ENCODE measurements at places on chromosomes 2 and 18.
A peak's percentile ranks its signal among the peaks of the same experiment; 100 is the strongest.

DNA sequence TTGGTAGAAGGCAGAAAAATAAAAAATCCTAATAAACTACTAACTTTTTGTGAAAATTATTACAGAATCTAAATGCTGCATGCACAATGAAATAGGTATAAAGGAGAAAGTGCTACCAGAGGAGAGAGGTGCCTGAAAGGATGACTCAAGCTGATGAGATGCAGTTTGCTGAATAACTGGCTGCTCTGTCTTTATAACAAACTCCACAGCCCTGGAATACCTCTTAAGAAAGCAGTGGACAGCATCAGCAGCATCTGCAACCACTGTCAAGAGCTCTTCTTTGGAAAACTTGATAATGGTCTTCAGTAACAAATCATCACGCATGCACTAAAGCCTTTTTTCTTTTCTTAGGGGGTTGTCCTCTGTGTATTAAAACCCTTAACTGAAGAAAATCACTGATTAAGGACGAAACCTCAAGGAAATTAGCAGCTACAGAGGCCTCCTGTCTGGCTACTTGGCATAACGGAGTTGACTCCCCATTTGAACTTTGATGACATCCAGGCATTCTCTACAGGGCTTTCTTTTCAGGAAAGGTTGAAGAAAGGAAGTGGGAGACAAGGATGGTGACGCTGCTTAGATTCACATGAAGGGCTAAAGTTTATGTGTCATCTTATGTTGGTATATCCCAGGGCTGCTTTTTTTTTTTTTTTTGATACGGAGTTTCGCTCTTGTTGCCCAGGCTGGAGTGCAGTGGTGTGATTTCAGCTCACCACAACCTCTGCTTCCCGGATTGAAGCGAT lies 28.8 kb downstream of the WDFY1 start:
- no peak for DNase-seq

- no peak for DNase-seq
Observed at GRCh38 chr2:32798829-32799228, 147.9 kb upstream of the LTBP1 start.

DNA sequence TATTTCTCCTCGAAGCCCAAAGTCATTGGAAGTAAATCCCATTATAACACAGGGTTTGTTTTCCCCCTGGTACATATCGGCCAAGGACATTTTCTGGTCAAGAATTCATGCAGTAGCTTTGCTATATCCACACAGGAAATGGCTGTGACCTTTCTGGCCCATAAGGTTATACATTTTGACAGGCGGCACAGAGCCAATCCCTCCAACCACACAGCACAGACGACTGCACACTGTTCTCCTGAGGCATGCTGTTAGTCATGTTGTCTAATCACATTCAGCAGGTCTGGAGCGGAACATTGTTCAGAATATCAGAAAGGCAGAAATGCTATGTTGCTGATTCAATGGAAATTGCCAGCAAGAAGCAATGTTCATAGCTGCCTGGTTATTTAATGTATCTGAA lies 742.3 kb upstream of the SLC8A1 start:
- DNase-seq, result no peak

DNA sequence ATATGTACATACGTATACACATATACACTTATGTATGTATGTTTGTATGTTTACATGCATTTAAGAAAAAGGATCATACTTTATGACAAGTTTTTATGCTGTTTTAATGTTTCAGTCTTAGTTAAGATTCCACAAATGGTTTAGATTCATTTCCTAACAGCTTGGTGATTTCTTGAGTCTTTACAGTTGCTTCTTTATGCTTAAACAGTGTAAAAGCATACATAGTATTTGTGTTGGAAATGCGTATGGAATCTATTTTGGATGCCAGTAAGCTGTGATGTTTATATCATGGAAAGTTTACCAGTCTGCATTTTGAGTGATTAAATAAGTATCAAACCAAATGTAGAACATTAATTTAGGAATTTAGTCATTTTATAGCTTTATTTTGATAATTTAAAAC lies 55.4 kb downstream of the AGFG1 start:
- no peak for DNase-seq

DNA sequence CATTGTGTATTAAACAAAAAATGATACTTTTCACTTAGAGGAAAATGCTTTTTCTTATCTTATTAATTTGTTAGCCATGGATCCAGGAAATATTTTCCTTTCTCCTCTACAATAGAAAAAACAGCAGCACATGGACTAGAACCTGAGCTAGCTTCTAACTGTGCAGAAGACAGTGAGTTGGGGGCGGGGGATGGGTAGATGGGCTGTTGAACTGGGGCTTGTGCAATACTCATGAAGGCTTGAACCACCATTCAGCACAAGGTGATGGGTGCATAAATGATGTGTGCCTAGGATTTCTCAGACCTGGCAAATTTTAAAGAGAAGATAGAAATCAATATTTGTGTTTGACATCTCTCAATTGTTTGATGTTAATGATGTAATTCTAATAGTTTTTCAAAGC lies 42.0 kb downstream of the COL5A2 start:
- no peak for DNase-seq

DNA sequence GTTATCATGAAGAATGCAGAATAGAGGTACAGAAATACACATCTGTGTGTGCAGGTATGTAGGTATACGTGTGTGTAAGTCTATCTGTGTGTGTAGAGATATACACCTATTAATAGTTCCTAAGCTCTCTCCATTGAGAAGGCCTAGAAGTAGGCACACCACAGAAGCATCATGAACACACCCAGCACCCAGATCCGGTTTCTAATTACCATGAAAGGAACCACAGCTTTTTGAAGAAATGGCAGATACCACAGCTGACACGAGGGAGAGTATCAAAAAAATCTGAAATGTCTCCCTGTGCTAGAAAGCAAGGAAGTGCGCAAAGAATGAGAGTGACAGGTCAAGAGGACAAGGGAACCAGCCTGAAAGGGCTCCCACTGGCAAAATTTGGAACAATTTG lies 27.7 kb upstream of the AP1S3 start:
- DNase-seq, result no peak

- DNase-seq, result no peak
Observed at GRCh38 chr18:74951165-74951760, 257.7 kb downstream of the PTGR3 start.

GRCh38 chr2:196242131-196242620 lies 70.8 kb upstream of the STK17B start:
- DNase-seq, result no peak

- DNase-seq, result no peak
Observed at GRCh38 chr2:10883066-10883465, 28.7 kb upstream of the KCNF1 start.

- DNase-seq, result no peak
Observed at GRCh38 chr2:56534321-56534720, 350.5 kb downstream of the CCDC85A start.

GRCh38 chr2:205717999-205718398 lies 35.7 kb downstream of the NRP2 start:
- DNase-seq, result no peak

GRCh38 chr18:29146068-29146467 lies 969.1 kb upstream of the CDH2 start:
- DNase-seq, result no peak

GRCh38 chr2:236877972-236878371 lies 207.7 kb upstream of the COPS8 start:
- DNase-seq, result no peak

DNA sequence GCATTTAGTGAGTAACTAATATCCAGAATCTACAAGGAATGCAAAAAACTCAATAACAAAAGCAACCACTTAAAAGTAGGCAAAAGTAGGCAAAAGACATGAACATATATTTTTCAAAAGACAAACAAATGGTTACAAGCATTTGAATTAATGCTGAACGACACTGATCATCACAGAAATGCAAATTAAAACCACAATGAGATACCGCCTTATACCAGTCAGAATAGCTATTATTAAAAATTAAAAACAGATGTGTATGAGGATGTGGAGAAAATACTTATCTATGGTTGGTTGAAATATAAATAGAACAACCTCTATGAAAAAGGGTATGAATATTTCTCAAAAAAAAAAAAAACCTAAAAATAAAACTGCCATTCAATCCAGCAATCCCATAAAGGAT lies 51.7 kb downstream of the SNTG2 start:
- DNase-seq, result no peak

DNA sequence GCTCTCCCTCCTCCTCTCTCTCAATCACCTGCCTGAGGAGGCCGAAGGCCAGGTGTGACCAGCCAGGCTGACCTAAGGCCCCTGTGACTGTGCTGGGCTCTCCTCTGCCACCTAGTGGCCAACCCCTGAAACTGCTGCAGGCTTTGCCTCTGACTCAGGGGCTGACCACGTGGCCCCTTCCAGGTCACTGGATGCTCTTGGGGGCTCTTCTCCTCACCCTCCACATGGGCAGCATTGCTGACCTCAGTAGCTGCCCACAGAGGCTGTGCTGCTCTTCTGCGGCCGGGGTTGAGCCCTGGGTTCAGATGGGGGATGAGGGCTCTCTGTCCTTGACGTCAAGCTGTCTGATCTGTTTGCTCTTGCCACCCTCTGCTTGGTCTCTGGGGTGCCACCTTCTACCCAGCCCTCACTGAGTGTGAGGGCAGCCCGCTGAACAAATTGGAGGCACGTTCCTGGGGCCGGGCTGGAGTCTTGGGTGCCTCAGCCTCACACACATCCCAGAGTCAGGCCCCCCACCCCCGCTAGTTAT lies 122.7 kb downstream of the TWIST2 start:
- DNase-seq, result peak; percentile 10

DNA sequence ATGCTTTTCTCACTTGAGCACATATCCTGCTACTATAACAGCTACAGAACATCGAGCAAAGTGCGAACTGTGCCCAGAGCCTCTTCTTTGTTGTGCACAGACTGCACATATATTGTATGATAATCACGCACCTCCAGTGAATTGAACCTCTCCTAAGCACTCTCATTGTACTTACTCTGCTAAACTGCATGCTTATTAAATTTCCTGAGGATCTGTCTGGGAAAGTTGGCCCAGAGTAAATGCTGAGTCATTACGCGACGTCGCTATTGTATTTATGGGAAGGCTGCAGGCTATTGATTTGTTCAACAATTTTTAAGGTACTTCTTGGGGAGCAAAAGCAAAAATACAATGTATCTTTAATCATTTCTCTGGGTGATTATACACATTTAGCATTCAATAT lies 399.6 kb upstream of the DSEL start:
- no peak for DNase-seq

DNA sequence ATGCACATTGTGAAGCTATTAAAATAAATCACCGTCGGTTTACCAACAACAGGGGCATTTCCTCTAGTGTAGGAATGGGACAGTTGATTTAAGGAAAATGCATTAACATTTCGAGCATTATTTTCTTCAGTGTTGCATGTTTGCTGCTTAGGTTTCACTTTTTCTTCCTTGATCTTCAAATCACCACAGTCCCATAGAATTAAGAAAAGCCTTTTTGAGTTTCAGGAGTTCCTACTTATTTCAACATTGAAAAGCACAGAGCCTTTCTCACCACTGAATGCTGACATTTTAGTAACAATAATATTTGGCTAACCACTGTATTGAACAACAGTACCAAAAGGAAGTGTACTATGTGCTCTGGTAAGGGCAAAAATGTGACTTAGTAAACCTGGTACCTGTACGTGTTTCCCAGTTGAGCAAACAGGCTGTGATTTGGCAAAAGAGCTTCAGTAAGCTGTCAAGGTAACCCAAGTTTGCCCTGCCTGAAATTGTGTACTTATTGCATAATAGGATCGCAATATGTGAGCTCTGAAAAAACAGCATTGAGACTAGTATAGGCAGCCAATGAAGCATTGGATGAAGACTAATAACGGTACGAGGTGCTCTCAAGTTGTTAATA lies 2.2 kb downstream of the LRRTM4 start:
- DNase-seq, result no peak

GRCh38 chr2:12008425-12009061 lies 262.1 kb downstream of the LPIN1 start:
- no peak for DNase-seq

GRCh38 chr2:45890819-45891218 lies 239.3 kb downstream of the PRKCE start:
- DNase-seq, result no peak

DNA sequence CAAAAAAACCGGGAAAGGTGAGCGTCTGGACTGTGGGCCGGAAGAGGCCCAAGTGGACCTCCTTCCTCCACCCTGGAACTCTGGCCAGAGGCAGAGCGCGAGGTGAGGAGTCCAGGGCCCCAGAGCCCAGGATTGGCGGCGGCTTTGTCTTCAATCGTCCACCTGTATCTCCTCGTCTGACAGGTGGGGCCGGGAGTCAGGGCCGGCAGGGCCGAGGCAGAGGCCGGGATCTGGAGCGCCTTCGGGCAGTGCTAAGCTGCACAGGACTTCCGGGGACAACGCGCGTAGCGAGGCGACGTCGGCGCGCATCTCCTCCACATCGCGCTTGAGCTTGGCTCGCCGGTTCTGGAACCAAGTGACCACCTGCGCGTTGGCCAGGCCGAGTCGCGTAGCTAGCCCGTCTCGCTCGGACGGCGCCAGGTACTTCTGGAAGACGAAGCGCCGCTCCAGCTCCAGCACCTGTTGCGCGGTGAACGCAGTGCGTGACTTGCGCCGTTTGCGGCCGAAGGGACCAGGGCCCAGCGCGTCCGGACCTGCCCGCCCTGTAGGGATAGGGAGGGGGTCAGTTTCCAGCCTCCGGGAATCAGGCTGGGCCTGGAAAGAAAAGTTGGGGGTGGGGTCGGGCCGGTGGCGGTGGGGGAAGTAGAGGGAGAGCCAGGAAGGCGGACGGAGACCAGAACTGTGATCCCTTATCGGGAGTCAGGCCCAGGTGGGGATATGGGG lies 1.5 kb downstream of the LBX2 start:
- no peak for DNase-seq

DNA sequence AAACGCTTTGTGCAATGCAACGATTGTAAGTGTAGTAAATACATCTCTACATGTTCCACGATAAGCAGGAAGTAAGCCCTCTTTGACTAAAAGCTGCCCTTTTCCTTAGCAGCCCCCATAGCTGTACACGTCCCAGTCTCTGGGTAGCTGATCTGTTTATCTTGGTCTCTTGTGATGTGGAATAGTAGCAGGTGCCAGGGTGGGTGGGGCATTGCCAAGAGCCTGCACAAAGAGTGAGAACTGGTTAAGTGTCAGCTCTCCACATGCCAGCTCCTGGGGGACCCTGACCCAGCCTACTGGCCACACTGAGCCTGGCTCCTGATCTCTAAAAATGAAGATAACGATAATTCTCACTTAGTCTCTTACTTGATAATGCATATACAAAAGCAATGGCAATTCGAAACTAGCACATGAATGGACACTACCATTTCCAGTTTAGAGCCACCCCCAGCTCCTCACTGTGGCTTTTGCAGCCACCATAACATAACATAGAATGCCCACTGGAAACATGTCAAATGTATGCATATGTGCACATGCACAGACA lies 92.3 kb downstream of the MYT1L start:
- no peak for DNase-seq

DNA sequence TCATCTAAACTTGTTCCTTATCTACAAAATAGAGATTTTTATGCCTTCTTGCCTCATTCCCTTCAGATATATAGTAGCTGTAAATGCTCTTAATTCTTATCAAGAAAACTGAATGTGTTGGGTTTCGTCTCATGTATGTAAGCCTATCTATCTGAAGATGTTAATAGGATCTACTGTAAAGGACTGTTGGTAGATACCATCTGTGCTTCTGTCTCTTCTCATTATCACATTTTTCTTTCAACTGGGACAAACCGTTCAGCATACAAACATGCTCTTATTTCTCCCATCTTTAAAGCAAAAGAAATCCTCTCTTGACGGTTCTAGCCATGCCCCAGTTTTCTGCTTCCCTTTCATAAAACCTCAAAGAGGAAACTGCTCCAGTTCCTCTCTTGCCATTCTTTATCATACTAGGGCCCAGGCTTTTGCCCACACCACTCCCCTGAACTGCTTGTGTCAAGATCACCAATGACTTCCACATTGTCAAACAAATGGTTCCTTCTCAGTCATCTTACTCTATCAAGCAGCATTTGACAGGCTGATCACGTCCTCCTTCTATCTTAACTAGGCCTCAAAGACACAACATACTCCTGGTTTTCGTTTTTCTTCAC lies 88.7 kb downstream of the ARHGEF33 start:
- no peak for DNase-seq
